Astrocyte (in vitro differentiated cells and primary cell): ENCODE measurements at places on chromosomes 1 and 21.
A peak's percentile ranks its signal among the peaks of the same experiment; 100 is the strongest.

DNA sequence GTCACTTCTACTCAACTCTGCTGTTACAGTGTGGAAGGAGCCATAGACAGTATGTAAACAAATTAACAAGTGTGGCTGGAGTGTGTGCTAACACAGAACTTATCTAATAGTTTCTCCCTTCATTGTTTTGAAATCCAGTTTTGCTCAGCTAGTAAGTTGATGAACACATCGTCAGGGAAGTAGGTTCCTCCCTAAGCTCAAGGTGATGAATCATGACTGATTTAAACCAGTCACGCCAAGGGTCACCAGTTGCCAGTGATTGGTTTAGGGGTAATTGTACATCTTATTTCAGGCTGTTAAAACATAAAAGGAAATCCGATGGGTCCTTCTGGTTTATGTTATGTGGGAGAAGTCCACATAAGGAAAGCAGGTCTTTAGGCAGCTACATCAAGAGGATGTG is 97.0 kb upstream of the CHODL start:
- no peak for DNase-seq

DNA sequence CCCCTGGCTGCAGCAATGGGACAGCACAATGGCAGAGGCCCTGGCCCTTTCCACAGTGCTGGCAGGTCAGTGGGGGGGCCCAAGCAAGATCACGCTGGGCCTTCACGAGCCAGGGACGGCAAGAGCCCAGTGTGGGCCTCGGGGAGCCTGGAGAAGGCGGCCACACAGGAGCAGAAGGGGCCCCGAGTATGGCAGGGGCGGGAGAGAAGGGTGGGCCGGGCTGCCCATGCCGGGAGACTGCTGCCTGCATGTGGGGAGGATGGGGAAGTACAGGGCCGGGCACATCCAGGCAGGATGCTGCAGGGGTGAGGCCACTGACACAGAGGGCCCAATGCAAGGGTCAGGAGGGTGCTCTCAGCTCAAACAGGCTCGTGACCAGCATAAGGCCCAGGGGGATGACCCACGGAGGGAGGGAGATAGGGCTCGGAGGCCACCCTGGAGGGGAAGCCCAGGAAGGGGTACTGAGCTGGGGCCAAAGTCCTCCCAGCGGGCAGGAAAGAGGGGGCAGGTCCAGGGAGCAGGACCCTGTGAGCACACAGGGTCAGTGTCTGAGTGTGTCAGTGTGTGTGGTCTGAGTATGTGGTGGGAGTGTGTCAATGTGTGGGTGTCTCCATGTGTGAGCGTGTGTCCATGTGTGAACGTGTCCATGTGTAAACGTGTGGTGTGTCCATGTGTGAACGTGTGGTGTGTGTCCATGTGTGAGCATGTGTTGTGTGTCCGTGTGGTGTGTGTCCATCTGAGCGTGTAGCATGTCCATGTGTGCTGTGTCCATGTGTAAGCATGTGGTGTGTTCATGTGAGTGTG is 13.1 kb downstream of the SLC19A1 start:
- DNase-seq: no peak

- no peak for DNase-seq
Measured at GRCh38 chr1:224358237-224358636, 1.6 kb downstream of the CNIH4 start.

DNA sequence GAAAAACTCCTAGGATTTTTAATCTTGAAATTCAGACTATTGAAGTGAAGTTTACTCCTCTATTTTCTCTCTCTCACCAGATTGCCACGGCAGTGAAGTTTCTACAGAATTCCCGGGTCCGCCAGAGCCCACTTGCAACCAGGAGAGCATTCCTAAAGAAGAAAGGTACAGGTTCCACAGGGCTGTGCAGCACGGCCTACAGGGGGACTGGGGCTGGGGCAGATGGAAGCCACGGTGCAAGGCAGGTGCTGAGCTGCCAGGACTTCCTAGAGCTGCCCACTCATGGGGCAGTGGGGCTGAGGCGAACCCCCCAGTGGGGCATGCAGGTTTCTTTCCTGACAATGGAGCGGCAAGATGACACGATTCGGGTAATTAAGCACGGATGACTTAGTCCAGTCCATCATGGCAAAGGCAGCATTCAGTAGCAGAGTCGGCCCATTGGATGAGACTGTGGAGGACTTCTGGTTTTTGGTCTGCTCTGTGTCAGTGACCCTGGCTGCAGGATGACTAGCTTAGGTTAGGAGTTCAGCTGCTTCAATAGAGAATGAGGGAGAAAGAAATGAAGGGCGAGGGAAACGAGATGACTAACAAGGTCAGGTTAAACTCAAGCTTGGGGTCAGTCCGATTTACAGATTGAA is 61.5 kb downstream of the PEX14 start:
- DNase-seq: no peak

GRCh38 chr1:56844545-56845136 is 10.0 kb upstream of the C8A start:
- DNase-seq: no peak

DNA sequence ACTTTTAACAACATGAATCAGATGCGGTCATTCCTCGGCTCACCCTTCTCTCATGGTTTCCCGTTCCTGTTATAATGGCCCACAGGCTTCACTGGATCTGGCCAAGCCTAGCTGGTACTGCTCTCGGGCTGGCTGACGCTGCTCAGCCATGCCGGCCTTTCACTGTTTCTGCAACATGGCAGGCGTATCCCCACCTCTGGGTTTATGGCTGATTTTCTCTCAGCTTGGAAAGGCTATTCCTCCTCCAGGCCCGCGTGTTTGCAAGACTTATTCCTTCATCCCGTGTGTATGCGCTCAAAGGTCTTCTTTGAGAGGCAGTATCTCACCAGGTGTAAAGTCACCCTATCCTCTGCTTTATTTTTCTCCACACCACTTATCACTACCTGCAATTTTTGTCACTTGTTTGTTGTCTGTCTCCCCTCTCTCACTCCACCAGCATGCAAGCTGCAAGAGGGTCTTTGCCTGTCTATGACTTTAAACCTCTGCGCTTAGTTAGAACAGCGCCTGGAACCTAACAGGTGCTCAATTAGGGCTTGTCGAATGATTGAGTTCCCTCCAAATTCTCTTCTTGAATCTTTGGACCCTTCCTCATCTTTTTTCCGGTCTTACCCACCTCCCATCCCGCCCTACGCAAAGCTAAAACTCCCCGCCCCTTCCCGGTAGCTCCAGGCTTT is 491 bp upstream of the RAP1A start:
- no peak for DNase-seq

DNA sequence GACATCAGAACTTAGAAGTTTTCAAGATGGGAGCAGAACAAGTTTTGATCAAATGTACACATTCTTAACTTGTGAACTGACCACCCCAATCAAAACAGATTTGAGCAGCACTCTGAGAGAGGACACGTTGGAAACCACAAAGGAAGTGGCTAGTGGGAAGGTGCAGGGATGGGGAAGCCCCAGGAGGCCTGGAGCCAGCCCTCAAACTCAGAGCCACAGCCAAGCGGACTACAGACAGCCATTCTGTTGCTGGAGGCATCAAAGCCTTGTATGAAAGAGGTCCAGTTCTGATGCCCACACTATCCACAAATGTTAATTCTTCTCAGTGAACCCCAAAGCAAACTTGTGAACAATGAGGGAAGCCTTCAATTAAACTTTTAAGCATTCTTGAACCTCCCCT is 143.6 kb upstream of the RAB4A start:
- peak; percentile 28 for DNase-seq

DNA sequence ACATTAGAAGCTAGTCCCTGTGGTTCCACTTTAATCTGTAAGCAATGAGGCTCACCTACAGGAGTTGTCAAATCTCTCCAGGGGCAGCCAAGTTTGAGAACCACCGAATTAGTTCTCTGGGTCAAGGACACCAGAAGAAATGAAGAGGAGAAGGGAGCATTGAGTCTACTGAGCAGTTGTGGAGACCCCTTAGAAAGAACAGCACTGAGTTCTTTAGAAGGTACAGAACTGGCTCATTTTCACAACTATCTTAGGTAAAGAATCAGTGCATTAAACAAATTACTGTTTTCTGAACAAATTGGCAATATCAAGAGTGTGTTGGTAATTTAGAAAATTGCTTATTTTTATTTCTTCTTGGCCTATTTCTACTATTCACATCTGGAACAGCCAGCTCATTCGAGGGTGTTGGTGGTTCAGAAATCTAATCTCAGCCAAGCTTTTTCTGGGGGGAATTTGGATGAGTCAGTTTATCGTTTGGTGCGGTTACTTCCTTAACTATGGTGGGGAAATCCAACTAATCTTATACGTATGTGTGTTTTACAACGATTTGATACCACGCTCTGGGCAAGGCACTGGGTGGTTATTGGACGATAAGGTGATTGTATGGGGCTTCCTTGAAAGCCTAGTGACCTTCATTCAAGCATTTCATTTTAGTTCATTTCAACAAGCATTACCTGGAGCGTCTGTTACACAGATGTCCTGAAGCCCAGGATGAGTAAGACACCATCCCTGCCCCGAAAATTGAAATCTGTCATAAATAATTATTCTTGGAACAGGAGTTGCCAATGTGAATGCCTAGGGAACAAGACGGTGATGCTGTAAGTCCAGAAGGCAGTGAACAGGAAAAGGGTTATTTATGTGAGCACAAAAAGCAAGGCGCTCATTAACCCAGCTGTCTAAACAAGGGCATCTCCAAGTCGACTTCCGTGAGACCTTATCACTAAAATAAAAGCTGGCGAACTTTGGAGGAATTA is 52.0 kb upstream of the TMPRSS2 start:
- peak; percentile 75 for DNase-seq

GRCh38 chr1:26788515-26788785 is 700 bp downstream of the PIGV start:
- DNase-seq: no peak

DNA sequence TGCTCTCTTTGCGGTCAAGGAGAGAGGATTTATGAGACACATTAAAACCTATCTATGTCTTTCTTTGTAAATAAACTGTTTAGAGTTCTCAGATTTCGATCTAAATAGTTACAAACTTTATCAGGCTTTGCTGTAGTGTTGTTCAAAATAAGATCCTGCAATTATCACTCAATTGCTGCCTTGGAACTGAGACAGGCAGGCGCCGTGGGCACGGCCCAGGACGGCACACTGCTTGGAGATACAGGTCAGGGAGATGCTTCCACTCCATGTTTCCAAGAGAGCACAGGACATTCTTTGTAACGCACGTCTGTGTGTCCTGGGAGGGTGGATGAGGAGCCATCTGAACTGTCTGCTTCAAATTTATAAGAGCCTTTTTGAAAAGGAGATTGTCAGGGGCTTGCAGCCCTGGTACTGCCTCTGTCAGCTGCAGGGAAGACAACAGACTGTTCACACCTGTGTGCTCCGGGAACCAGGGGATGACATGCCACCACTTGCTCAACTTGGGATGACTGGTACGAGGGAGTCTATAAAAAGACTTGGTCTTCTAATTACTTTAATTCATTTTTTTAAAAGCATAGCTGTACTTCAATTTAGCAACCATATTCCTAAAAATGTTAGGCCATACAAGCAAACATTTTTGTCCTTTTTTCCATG is 472.9 kb upstream of the RUNX1 start:
- DNase-seq: no peak

- no peak for DNase-seq
Measured at GRCh38 chr21:45454060-45454925, 49.3 kb downstream of the COL18A1 start.

- no peak for DNase-seq
Measured at GRCh38 chr1:74530892-74531291, 18.5 kb upstream of the LRRC53 start.

DNA sequence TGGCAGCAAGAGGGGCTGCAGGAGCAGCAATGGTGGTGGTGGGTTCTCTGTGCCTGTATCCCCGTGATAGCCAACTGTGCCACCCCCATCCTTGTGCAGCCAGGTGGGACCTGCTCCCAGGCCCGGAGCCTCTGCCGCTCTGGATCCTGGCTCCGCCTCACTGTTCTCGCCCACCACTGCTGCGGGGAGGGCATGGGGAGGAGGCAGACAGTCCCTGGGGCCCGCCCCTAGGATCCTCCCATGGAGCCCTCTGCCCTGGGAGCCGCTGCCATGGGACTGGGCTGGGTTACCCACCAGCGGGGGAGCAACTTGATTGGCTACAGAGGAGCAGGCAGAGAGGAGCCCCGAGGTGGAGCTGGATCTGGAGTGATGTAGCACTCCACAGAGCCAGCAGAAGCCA is 31.6 kb downstream of the CD1D start:
- no peak for DNase-seq

DNA sequence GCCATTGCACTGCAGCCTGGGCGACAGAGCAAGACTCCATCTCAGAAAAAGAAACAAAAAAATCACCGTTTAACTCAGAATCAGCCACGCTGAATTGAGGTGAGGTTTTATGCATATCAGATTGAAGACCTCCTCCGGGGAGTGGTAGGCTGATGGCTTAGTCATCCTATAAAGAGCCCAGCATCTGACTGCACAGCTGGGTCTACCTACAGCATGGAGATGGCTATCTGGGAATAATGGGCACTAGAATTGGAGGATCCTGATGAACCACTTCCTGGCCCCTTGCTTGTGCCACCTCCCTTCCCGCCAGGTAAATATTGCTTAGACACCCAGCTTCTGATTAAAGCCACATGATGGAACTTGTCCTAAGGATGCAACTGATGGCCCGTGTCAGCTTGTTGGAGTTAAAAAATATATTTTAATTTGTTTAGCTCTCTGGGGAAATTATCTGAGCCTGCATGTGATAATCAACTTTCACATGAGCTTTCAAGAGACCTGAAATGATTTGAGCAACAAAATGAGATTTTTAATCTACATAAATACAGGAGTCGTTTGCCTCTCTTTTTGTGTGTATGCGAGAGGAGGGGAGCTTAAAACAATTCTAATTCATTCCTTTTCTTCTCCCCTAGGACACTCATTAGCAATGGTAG is 157.2 kb downstream of the KIF26B start:
- no peak for DNase-seq

GRCh38 chr1:193806079-193807048 is 620.0 kb upstream of the B3GALT2 start:
- peak; percentile 13 for DNase-seq

DNA sequence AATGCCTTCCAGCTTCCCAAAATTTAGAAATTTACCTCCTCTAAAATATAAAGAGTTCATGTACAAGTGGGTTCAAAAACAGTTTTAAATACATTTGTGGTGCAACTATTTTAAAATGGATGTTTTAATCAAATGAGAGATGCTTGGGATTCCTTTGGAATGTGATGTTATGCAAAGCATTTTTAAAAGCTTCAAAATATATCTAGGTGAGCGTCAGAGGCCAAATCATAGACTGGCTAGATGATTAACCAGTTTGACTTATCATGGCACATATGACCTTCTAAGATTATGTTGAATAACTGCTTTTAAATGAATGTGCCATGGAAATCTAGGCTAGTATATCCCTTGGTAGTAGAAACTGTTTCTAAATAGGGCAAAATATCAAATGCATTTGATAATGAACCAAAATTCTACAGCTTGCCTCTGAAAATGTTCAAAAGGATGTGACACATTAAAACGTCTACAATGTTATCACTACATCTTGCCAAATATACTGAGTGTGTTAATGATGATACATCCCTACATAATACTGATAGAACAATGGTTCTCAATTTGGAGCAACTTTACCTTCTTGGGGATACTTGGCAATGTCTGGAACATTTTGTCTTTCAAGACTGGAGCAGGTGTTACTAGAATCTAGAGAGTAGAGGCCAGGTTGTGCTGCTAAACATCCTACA is 650.9 kb upstream of the ADGRL2 start:
- peak; percentile 43 for DNase-seq
